ENCODE measurements at places on chromosomes 5 and 9. TPM values are rescaled to one million over a fixed set of nuclear protein-coding genes. Genes with fewer than 3 reads are reported as not detected.

The HAUS6 gene
- polyA plus RNA-seq = 18.3 TPM

The SNCB gene
- not detected for polyA plus RNA-seq

The HNRNPA0 gene
- polyA plus RNA-seq = 66.1 TPM

The BTNL8 gene
- polyA plus RNA-seq = 0.54 TPM

The SLC25A48 gene
- polyA plus RNA-seq = 3.8 TPM

The KIF20A gene
- polyA plus RNA-seq = 44.0 TPM

The INSL6 gene
- 0.19 TPM for polyA plus RNA-seq

The ZNF622 gene
- polyA plus RNA-seq = 24.6 TPM

The PCDHA10 gene
- 2.1 TPM for polyA plus RNA-seq

The GM2A gene
- 28.3 TPM for polyA plus RNA-seq

The AIF1L gene
- polyA plus RNA-seq = 428 TPM

The PFN3 gene
- polyA plus RNA-seq = 0.47 TPM

The SELENOP gene
- 468 TPM for polyA plus RNA-seq

The LYSMD3 gene
- 32.4 TPM for polyA plus RNA-seq

The TSLP gene
- 0.11 TPM for polyA plus RNA-seq

The PRRT1B gene
- 1.0 TPM for polyA plus RNA-seq

The SOX30 gene
- 0.83 TPM for polyA plus RNA-seq

The PCDHGB2 gene
- polyA plus RNA-seq = 3.9 TPM

The OSMR gene
- 8.4 TPM for polyA plus RNA-seq

The CYSRT1 gene
- 3.1 TPM for polyA plus RNA-seq

The DND1 gene
- polyA plus RNA-seq = not detected

The PCSK1 gene
- 0.18 TPM for polyA plus RNA-seq

The VCAN gene
- 347 TPM for polyA plus RNA-seq

The CDH6 gene
- polyA plus RNA-seq = 61.1 TPM

The GADD45G gene
- polyA plus RNA-seq = 4.5 TPM
